ENCODE measurements at places on chromosomes 6 and 20.

DNA sequence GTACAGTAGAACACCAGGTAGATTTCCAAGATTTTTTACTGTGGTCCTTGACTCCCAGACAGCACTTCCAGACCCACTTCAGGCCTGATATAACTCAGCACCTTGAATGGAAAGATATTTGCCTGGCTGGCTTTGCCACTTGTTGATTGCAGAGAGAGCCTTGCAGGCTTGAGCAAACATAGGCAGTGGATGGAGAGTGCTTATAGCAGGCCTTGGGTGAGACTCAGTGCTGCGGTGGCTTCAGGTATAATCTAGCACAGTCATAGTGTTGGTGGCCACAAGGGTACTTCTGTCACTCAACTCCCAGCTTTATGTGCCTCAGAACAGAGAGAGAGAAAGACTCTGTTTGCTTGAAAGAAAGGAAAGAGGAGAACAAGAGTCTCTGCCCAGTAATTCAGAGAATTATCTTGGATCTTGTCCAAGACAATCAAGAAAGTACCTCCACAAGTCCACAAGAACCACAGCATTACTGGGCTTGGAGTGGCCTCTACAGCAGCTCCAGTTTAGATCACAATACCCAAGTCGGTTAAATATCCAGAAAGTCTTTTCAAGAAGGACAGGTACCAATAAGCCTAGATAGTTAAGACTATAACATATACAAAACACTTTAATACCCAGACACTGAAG, 70.5 kb upstream of the FKBP1C start:
- DNase-seq, result no peak

DNA sequence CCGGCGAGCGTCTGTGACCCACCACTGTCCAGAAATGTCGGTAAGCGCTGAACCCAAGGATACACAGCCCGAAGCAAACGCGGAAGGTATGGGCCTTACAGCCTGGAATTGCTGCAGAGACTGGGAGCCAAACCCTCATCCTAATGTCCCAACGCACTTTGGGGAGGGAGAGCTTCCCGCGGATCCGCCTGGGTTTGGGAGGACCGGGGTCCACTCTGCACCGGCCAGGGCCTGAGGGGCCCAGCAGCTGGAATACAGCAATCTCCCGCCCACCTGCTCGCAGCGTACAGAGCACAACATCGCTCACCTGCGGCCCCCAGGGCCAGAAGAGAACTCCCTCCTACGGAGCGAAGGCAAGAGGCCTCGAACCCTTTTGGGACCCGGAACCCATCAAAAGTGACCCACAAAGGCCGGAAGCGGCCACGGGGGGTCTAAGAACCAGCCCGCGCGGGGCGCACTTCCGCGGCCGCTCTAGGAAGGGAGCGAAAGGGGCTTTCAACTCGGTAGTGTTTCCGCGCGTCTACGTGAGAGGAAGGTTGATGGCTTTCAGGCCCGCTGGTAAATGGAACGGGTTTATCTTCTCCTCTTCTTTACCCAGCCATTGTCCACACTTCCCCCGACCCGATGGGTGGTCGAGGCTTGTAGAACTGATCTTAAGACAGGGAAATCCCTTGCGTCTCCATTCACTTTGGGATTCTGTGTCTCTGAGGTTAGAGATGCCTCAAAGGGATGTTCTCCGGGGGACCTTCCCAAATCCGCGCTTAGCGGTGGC, at the start of gene ZSCAN12:
TSS of gene ZSCAN12 (minus strand) at position 398 of the 772 bp plus-strand sequence. CDS start 1,342 bp downstream, outside the sequence.
- peak; percentile 92 for DNase-seq

- DNase-seq, result no peak
Observed at GRCh38 chr20:63396300-63396699, 35.2 kb upstream of the CHRNA4 start.

DNA sequence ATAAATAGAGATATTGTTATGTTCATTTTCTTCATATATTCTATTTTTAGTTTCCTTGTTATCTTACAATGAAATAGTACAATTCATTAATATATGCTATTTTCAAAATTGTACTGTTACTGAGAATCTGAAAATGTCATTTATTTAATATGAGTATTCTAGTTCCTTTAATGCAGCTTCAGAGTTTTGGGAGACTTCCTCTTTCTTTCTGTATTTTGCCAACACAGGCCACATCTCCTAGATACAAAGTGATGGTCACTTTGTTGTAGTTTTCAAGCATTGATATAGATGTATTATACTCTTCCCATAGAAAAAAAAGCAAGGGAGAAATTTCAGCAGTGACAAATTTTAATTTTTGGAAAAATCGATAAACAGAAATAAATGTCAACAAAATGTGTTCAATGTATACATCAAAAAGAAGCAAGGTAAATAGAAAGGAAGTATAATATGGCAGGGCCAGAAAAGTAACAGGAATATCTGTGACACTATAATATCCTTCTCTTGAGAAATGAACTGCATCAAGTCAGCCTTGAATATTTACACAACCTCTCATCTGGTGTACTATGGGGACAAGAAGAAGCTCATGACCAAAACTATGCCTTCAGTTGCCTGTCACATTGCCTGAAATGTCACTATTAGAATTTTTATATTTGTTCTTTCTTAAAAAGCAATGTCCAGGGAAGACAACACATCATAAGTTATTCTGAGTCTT, 396.0 kb downstream of the TBC1D32 start:
- DNase-seq, result no peak

DNA sequence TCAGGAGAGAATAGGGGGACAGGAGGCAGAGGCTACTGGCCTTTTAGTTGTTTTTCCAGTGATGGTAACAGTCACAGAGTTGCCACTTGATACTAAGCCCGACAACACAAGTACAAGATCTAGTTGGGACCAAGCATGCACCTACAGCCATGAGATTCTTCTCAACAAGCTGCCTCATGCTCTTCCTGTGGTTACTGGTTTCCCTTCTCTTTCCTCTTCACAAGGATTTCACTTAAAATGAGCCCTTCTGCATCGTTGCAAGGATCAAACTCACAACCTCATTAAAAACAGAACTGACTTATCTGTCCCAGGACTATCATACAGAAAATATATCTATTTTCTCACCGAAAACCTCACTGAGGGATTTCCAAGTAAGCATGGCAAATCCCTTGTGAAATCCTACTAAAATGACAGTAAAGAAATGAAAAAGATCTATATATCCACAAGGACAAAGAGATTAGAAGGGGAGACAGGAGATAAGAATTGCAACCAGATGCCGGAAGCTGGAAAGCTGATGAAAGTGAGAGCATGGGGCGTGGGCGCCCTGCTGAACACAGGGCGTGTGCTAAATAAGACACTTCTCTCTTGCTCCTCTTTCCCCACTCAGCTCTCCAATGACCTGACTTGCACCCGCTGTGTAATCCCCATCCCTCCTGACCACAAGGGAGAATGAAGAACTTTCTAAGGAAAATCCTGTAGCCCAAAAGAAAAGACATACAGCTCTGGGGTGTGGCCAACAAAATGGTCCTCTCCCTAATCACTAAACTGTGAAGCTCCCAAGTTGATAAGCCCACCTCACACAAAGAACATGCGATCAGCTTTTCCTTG, 13.4 kb downstream of the MTFR2 start:
- no peak for DNase-seq

- DNase-seq, result peak; percentile 69
Observed at GRCh38 chr6:45930420-45931040, 85.1 kb downstream of the CLIC5 start.

DNA sequence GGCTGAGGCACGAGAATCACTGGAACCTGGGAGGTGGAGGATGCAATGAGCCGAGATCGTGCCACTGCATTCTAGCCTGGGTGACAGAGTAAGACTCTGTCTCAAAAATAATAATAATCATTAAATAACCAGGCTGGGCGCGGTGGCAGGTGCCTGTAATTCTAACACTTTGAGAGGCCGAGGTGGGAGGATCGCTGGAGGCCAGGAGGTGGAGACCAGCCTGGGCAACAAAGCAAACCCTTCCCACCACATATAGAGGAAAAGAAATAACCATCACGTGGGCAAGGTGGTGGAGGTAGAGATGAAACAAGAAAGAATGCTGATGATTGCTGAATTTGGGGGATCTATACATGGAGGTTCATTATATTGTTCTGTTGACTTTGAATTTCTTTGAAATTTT, 63.4 kb upstream of the PIM1 start:
- DNase-seq, result no peak

GRCh38 chr20:48892891-48893290, 28.6 kb upstream of the ARFGEF2 start:
- DNase-seq, result no peak

GRCh38 chr6:141165002-141165665, 967.6 kb upstream of the GJE1 start:
- no peak for DNase-seq

DNA sequence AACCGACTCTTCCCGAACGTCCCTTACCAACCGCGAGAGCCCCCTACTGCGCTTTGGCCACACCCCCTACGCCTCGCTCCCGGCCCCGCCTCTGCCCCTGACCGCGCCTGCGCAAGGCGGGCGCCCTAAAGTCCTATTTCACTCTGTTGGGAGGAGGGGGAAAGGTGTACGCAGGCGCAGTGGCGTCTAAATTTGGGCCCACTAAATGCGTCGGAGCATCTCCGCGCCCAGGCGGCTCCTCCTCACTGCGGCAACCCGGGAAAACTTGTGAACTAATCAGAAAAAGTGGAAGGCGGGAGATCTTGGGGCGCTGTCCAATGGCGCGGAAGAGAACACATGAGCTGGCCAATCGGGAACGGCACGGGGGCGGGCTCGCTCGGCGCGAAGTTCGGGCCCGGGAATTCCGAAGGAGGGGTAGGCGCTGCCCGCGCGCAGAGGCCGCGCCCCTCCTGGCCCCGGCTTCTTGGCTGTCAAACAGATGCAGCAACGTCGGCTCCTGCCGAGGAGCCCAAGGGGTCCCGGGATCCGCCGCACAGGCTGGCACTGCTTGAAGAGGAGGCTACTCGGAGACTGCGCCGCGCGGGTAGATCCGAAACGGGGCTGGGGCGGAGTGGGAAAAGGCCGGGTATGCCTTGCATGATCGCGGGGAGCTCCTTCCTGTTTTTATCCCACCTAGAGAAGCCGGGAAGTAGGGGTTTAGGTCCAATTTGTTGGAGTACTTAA, at the start of gene TCF19:
TSS of gene TCF19 (plus strand) at position 450 of the 723 bp plus-strand sequence. CDS start 881 bp downstream, outside the sequence.
- DNase-seq, result peak; percentile 99

DNA sequence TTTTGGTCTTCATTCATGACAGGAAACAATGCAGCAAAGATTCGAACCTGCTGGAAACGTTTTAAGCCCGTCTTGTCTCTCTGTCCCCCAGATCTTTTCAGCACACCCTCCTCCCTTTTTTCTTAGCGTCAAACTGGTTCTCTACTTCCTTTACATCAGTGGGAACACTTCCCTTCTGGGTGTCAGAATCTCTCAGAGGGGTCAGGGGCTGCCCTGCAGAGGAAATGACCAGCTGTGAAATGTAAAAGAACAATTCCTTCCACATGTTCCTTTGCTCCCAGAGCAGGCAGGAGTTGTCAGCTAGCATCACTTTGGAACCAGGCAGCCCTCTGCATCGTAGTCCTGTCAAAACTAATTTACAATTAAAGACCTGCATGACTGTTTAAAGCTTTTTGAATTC, 619.0 kb downstream of the TFAP2A start:
- DNase-seq, result peak; percentile 6

DNA sequence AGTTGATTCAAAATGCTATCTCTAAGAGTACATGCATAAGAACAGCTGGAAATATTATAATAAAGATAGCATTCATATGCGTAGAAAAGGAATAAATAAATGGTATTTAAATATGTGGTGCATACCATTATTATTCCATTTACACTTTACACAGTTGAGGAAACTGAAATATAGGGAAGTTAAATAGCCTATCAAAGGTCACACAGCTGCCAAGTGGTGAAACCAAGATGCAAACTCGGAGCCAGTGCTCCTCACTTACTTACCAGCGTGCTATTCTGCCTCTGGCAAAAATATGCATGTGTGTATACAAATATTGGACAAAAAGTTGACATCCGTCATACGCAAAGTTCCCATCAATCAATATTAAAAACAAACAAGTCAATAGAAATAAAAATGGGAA, 22.3 kb upstream of the ANKEF1 start:
- no peak for DNase-seq

GRCh38 chr6:109314313-109314712, 68.0 kb downstream of the CD164 start:
- DNase-seq, result no peak

- DNase-seq, result no peak
Observed at GRCh38 chr6:14622085-14622484, 504.5 kb downstream of the CD83 start.

- DNase-seq, result no peak
Observed at GRCh38 chr6:16228709-16229665, 9.4 kb upstream of the GMPR start.

GRCh38 chr6:90179190-90180169, 117.2 kb downstream of the BACH2 start:
- peak; percentile 28 for DNase-seq

- no peak for DNase-seq
Observed at GRCh38 chr6:129215916-129216520, 333.1 kb downstream of the LAMA2 start.

DNA sequence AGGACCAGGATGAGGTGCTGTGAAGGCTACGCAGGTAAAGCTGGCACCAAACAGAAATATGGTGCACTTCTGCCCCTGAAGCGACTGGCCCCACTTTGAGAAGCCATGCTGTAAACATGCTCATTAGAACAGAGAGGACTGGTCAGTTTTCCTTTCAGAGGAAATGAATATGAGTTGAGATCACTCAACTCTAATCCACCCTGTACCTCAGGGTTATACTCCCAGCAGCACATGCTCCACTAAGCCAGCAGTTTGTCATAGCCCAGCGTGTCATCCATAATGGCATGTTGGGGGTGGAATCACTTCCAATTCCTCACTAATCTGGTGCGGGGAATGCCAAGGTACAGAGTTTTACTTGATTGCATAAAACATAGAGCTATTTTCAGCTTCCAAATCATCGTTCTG, 98.1 kb downstream of the HIVEP2 start:
- peak; percentile 87 for DNase-seq

GRCh38 chr20:31664696-31665354, 27.1 kb downstream of the COX4I2 start:
- no peak for DNase-seq

DNA sequence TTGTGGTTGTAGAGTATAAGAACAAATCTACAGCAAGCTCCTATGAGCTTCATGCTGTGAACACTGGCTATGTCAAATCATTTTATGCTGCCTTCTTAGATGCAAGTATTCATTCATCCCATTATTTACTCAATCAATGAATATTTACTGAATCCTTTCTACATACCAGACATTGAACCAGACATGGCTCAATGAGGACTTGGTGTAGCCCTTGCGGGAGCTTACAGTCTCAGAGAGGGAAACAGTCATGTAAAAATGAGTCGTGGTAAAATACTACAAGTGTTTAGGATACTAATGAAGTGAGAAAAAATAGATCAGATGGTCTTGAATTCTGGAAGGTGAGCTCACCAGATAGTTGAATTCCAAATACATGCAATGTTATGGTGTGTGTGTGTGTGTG, 44.8 kb upstream of the ENPP1 start:
- no peak for DNase-seq

GRCh38 chr6:153001767-153002612, 519 bp downstream of the MTRF1L start:
- no peak for DNase-seq

GRCh38 chr6:167547751-167548150, 222.9 kb downstream of the TTLL2 start:
- peak; percentile 51 for DNase-seq

- peak; percentile 68 for DNase-seq
Observed at GRCh38 chr6:155201461-155202226, 62.2 kb upstream of the CLDN20 start.

- DNase-seq, result no peak
Observed at GRCh38 chr6:136992113-136992512, 52.7 kb downstream of the IL20RA start.
